ENCODE measurements at places on chromosomes 13 and 19.
A peak's percentile ranks its signal among the peaks of the same experiment; 100 is the strongest.

GRCh38 chr19:18345296-18345695 lies 4.9 kb downstream of the PGPEP1 start:
- no peak for DNase-seq

GRCh38 chr13:26509491-26509890 lies 48.0 kb upstream of the WASF3 start:
- no peak for DNase-seq

GRCh38 chr13:103436057-103436654 lies 369.9 kb upstream of the SLC10A2 start:
- no peak for DNase-seq

DNA sequence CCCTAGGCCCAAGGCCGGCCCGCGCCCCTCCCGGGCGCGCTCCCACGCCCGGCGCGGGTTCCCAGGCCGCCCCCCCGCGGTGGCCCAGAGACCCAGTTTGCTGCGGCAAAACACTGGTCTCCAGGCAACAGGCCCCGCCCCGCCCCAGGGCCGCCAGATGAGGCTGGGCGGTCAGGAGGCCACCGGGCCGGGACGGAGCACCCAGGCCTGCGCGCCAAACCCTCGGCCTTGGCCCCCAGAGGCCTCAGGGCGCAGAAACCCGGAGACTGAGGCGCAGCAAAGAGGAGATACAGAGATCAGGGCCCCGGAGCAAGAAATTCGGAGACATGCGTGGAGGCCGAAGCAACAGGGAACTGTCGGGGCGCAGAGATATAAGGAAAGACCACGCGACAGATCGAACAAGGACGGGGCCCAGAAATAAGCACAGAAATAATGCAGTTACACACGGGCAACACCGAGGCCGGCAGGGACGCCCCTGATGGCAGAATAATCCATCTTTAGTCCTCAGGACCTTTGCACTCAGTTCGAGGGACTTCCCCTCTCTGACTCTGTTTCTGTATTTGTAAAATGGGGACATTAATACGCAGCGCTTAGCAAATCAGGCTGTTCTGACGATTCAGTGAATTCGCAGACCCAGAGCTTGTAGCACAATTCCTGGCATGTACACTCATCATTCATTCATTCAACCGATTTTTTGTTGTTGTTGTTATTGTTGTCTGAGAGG lies 20.8 kb upstream of the ERCC1 start:
- DNase-seq: peak; percentile 92

DNA sequence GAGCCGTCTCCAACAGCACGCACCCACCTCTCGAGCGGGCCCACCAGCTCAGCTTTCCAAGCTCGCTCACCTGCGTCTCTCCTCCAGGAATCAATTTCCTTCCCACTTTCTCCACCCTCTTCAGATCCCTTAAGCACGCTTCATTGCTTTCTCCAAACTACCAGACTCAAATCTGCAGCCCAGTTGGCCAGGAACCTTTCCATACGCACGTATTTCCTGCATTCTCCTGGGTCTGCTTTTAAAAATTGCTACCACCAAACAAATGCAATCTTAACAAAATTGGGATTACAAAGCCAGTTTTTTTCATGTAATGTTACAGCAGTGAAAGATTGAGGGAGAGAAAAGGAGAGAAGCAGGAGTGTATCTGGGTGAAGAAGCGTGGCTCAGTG lies 1.5 kb downstream of the ENOX1 start:
- no peak for DNase-seq

DNA sequence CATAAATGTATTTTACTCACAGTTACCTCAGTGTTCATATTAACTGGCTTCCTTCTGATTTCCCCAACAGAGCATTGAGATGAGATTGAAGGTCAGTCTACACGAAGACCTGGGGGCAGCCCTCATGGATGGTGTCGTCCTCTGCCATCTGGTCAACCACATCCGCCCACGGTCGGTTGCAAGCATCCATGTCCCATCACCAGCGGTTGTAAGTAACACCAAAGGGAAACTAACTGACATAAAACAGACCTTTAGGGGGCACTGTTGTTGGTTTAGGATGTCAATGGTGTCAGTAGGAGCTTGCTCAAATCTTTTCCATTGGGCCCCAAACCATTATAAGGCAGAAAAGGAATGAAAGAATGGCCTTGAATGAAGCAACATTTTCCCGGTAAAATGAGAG lies 68.2 kb downstream of the ESD start:
- DNase-seq: peak; percentile 26

- no peak for DNase-seq
Measured at GRCh38 chr19:30371161-30371836, 885 bp upstream of the ZNF536 start.

DNA sequence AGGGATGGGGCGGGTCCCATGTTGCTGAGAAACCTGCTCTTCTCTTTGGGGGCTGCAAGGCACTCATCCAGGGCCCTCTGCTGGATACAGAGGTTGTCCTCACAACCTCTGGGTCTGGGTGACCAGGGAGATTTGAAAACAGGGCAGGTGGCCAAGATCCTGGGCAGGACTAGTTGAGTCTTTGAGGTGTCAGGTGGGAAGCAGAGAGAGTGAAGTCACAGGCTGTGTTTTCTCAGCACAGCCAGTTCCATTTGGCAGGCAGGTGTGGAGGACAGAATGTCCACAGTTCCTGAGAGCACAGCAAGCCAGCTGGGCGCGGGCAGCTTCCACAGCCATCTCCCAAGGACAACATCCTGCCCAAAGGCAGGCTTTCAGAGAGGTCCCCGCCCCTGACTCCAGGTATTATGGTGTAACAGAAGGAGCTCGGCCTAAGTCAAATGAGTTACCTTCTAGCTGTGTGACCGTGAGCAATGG lies 118.8 kb downstream of the NUFIP1 start:
- no peak for DNase-seq

- DNase-seq: no peak
Measured at GRCh38 chr19:16394111-16394510, 69.5 kb downstream of the KLF2 start.

DNA sequence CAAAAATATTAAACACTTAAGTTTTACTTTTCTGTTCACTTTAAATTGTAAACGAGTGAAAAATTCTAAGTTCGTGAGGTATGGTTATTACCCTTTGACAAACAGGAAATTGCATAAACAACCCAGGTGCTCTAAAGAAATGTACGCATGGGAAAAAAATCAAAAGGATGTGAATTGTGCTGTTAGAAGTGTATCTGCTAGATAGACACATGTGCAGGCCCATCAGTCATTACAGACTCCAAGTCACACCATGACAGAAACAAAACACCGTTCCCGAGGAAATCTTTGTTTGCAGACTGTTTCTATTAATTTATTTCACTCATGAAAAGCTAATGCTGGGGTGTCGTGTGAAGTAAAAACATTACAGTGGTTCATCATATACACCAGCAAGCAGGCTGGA lies 17.0 kb upstream of the DOCK9 start:
- peak; percentile 59 for DNase-seq

DNA sequence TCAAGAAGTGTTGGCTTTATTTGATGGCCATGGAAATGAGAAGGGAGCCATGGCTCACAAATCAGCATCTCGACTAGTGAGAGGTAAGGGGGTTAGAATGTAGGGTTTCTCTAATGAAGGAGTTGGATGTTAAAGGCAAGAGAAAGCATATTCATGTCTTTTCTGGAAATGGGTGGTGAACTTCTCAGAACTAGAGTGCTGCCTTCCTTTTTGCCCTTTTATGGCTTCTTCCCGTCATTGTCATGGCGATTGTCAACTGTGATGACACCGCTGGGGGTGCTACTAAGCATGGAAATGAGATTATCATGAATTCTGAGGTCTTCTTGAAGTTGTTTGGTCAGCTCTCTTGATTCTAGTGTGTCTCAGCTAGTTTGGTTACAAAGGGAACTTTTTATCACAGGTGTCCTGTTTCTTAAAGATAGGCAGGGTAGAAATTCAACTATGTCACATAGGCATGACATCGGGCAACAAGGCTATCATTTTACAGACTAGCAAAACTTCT lies 180.4 kb downstream of the LIG4 start:
- no peak for DNase-seq

GRCh38 chr19:43570174-43570791 lies 5.0 kb downstream of the XRCC1 start:
- no peak for DNase-seq

GRCh38 chr19:12647047-12647446 lies 19.5 kb downstream of the MAN2B1 start:
- no peak for DNase-seq

DNA sequence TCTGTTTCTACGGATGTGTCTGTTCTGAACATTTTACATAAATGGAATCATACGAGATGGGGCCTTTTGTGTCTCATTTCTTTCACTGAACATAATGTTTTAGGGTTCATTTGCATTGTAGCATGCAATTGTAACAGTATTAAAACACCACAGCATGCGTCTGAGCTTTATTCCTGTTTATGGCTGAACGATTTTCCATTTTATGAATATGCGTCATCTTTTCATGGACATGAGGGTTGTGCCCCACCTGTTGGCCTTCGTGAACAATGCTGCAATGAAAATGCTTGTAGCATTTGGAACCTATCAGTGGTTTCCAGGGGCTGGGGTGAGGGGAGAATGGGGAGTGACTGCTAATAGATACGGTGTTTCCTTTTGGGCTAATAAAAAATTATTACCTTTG lies 5.1 kb downstream of the OR10H1 start:
- DNase-seq: no peak

- DNase-seq: no peak
Measured at GRCh38 chr13:37752146-37752545, 117.4 kb downstream of the TRPC4 start.

DNA sequence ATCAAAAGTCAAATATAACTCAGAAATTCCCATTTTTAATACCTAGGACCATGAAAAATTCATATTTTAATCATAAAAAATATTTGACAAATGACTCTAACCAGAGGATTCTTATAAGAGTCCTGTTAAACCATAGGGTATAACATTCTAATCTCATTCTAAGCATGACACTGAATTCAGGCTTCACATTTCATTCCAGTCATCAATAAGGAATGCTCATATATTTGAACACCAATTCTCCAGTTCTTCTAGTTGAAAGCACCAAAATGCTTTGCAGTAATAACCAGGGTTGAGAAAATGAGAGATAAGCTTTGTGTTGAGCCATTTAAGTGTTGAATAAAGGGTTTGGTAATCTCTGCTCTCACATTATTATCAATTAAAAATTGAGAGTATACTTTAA lies 147.5 kb downstream of the VWA8 start:
- DNase-seq: no peak

DNA sequence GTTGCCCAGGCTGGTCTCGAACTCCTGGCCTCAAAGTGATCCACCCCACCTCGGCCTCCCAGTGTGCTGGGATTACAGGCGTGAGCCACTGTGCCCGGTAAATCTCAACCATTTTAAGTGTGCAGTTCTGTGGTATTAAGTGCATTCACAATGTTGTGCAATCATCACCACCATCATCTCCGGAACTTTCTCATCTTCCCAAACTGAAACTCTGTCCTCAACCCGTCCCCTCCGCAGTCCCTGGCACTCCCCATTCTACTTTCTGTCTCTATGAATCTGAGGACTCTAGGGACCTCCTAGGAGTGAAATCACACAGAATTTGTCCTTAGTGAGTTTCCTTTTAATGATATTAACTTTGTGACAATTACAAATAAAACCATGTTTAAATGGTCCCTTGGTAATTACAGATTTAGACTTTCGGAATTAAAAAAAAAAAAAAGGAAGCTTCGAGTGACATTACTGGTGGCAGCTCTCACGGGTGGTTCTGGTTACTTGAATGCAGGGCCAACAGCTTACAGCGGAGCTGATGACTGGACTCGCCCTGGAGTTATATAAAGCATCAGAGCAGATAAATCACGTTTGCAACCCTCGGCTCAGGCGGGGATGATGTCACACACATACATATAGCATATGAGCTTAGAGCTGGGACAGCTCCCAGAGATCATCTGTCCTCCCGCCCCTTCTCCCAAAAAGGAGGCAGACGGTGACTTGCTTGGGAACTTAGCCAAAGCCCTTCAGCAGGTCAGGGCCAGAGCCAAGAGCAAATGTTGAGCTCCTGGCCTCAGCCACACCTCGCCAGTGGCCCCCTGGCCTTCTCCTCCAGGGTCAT lies 89.8 kb downstream of the ZNF557 start:
- DNase-seq: no peak

- no peak for DNase-seq
Measured at GRCh38 chr19:49255674-49256073, 69.3 kb downstream of the SLC6A16 start.

- DNase-seq: no peak
Measured at GRCh38 chr19:51816711-51817110, 21.8 kb downstream of the FPR3 start.

DNA sequence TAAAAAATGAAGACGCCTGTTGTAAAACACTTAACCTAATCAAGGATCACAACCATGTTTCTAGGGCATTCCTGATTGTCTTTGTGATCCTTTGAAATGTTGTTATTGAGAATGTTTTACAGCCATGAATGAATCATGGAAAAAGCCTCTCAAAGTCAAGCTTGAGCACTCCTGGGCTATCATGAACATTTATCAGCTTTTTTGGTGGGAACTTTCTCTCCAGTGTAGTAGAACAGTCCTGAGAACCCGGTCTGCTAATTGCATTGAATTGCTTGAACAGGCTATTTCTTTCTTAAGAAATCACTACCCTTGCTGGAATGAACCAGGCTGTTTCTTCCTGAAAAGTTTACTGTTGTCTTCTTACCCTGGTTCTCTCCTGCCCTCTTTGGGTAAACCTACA lies 516.5 kb downstream of the FGF9 start:
- no peak for DNase-seq

DNA sequence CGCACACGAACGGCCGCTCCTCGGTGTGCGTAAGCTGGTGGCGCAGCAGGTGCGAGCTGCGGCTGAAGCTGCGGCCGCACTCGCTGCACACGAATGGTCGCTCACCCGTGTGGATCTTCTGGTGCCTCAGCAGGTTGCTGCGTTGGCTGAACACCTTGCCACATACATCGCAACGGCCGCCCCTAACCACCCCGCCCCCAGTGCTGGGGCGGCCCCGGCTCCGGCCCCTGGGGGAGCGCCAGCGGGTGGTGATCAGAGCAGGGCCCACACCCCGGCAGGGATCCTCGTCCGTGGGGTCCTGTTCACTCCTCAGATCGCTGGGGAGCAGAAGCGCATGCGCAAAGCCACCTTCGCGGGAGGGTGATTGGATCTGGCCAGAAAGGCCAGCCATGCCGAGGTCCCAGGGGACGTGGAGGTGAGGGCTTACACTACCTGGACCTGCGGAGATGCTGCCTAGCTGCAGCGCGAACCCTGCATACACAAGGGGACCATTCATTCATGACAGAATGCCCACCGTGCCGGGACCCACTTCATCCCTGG lies 4.7 kb upstream of the UBE2M start:
- peak; percentile 46 for DNase-seq

Data from CD4-positive, alpha-beta T cell treated with Interleukin-21 for 1 hour (primary cell).